ENCODE measurements at places on chromosomes 3 and 15.

DNA sequence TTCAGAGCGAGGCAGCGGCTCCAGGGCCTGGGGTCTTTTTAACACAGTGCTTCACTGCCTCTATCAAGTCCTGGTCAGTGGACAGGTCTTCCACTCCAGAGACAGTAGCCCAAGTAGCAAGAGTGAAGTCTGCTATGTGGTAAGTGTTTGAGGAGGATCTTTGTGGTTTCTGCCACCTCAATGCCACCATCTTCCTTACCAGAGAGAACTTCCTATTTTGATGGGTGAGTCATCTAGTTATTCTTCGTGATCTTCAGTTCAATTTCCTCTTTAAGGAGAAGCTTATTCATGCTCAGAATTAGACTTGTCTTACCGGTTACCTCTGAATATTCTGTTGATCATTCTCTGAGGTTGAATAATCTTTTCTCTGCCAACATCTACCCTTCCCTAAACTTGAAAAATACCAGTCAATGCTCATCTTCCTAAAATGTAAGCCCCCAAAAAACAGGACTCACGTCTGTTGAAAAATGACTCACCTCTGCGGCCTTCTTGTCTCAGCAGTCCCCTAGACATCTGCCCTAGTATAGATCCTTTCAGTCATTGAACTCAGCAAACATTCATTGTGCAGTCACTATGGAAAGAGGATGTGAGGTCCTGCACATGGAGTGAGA lies 32.2 kb upstream of the BCL6 start:
- no peak overlapping the region for H3K4me3 ChIP-seq
- H3K27ac ChIP-seq, result no peak overlapping the region

GRCh38 chr15:83318036-83318435 lies 33.6 kb upstream of the BNC1 start:
- H3K27me3 ChIP-seq, result no peaks in the 10 kb centered on the region
- H3K36me3 ChIP-seq, result no peaks in the 10 kb centered on the region
- H3K4me3 ChIP-seq, result no peak overlapping the region
- H3K27ac ChIP-seq, result no peak overlapping the region
- no peak for DNase-seq
- no peaks in the 10 kb centered on the region for H3K4me1 ChIP-seq

- H3K27me3 ChIP-seq, result no peaks in the 10 kb centered on the region
- no peaks in the 10 kb centered on the region for H3K36me3 ChIP-seq
- no peaks in the 10 kb centered on the region for H3K4me1 ChIP-seq
Measured at GRCh38 chr3:165148876-165149441, 47.2 kb downstream of the SLITRK3 start.

- H3K4me3 ChIP-seq, result no peak overlapping the region
- no peaks in the 10 kb centered on the region for H3K36me3 ChIP-seq
- H3K27ac ChIP-seq, result peak overlapping the region; percentile 47
- peaks cover 31% of the 10 kb centered on the region for H3K4me1 ChIP-seq
Measured at GRCh38 chr3:66931699-66932098, 66.4 kb upstream of the KBTBD8 start.

DNA sequence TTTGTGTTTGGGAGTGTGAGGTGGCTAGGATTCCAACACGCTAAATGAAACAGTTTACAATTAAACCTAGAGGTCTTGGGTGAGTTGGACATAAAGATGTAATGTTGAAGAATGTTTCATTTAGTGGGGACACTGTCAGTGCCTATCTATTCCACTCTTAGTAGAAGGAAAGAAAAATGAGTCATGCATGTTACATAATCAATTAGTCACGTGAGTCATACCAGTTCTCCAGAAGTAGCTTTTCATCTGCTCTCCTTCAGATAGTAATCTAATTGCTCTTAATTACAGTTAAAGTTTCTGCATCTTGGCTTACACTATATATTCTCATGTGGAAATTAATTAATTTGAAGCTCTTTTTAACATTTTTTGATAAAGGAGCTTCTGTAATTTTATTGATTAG lies 115.7 kb upstream of the P2RY1 start:
- H3K4me1 ChIP-seq, result no peaks in the 10 kb centered on the region
- no peak overlapping the region for H3K27ac ChIP-seq

DNA sequence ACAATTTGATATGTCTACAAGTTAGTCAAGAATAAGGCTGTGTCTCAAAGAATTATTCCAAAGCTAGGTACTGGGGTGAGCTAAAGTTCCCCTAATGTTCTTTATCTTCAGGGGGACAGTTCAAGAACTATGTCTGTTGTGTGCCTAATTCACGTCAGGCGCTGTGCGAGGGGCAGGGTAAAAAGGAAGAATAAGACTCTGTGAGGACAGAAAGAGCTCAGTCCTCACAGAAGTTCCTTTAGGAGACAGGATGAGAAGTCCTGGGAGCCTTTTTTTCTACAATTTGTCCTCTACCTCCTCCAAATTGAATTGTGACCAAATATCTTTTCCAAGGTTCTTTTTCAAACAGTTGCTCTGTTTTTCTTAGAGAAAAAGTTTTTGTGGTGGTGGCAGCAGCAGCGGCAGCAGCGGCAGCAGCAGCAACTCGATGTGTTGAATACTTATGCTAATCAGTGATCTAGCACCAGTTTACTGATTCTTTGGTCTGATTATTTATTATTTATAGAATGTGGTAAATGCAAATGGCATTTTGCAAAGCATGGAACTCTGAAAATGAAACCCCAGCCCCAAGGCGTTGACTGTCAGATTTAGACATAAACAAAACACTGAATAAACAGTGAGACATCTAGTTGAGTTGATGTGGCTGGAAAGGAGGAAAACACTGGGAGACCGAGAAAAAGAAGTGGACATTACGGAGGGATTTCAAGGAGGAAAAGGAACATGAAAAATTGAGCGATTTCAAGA lies 88.6 kb downstream of the GTPBP8 start:
- no peak overlapping the region for H3K4me3 ChIP-seq
- DNase-seq, result no peak
- no peak overlapping the region for H3K27ac ChIP-seq
- H3K27me3 ChIP-seq, result no peaks in the 10 kb centered on the region

- no peak overlapping the region for H3K27ac ChIP-seq
- peaks cover 3% of the 10 kb centered on the region for H3K4me1 ChIP-seq
- no peaks in the 10 kb centered on the region for H3K36me3 ChIP-seq
Measured at GRCh38 chr3:158452334-158452733, 118.7 kb upstream of the MLF1 start.

GRCh38 chr3:112734736-112735350 lies 93.9 kb upstream of the CCDC80 start:
- no peaks in the 10 kb centered on the region for H3K36me3 ChIP-seq
- no peaks in the 10 kb centered on the region for H3K4me1 ChIP-seq
- peak; percentile 32 for DNase-seq
- H3K27ac ChIP-seq, result no peak overlapping the region

GRCh38 chr15:77417602-77418001 lies 2.3 kb downstream of the PEAK1 start:
- no peak overlapping the region for H3K27ac ChIP-seq
- no peaks in the 10 kb centered on the region for H3K27me3 ChIP-seq
- DNase-seq, result no peak
- peaks cover 17% of the 10 kb centered on the region for H3K4me1 ChIP-seq

GRCh38 chr3:30934208-30934550 lies 39.7 kb upstream of the GADL1 start:
- H3K4me3 ChIP-seq, result no peak overlapping the region
- H3K4me1 ChIP-seq, result peaks cover 25% of the 10 kb centered on the region
- peak overlapping the region; percentile 56 for H3K27ac ChIP-seq
- peaks cover 4% of the 10 kb centered on the region for H3K36me3 ChIP-seq

- H3K27ac ChIP-seq, result no peak overlapping the region
- H3K36me3 ChIP-seq, result no peaks in the 10 kb centered on the region
- no peaks in the 10 kb centered on the region for H3K27me3 ChIP-seq
- DNase-seq, result no peak
- H3K4me3 ChIP-seq, result no peak overlapping the region
Measured at GRCh38 chr3:111509308-111509707, 32.7 kb upstream of the CD96 start.

- H3K36me3 ChIP-seq, result no peaks in the 10 kb centered on the region
- peaks cover 7% of the 10 kb centered on the region for H3K27me3 ChIP-seq
- peak overlapping the region; percentile 59 for H3K4me3 ChIP-seq
- peak; percentile 85 for DNase-seq
- H3K4me1 ChIP-seq, result no peaks in the 10 kb centered on the region
Measured at GRCh38 chr3:14508966-14509795, 31.0 kb downstream of the GRIP2 start.

DNA sequence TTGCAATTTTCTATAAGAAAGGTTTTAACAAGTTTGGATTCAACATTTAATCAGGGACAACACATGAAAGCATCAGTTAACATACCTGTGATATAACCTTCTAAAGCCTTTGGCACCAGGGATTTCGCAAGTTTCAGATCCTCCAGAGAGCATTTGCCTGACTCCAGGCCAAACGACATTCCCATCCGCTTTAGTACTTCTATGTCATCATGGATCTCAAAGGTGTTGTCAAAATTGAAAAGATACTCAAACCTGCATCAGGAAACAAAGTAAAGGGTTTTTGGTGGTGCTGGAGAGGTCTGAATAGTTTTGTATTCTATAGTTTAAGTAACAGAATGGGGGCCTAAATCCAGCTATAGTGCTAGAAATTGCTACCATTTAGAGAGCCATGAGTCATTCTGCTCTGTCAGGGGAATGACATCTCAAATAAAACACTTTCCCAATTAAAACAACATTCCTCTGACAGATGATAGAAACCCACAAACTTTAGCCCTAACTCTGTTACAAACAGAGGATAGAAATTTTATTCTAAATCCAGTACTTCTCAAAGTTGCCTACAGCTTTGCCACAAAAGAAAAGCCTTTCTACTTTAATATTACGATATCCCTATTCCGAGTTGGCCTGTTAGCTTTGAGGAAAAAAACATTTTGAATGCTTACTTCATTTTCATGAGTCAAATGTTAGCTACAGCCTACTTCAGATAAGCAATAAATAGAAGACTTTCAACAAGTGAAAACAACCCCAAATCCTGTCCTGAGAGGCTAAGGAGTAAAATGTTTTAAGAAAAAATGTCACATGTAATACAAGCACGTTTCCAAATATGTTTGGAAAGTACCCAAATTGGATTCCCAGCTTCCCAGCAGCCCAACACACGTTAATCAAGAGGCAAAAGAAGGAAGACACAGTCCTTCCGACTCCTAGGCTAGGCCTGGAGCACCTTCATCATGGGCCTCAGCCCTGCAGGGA lies 83.4 kb downstream of the ATP1B3 start:
- no peak overlapping the region for H3K4me3 ChIP-seq
- no peak overlapping the region for H3K27ac ChIP-seq
- DNase-seq, result no peak

- no peak for DNase-seq
- no peak overlapping the region for H3K4me3 ChIP-seq
- no peak overlapping the region for H3K27ac ChIP-seq
- H3K4me1 ChIP-seq, result no peaks in the 10 kb centered on the region
- peaks cover 6% of the 10 kb centered on the region for H3K27me3 ChIP-seq
Measured at GRCh38 chr3:111414531-111414930, 127.5 kb upstream of the CD96 start.

DNA sequence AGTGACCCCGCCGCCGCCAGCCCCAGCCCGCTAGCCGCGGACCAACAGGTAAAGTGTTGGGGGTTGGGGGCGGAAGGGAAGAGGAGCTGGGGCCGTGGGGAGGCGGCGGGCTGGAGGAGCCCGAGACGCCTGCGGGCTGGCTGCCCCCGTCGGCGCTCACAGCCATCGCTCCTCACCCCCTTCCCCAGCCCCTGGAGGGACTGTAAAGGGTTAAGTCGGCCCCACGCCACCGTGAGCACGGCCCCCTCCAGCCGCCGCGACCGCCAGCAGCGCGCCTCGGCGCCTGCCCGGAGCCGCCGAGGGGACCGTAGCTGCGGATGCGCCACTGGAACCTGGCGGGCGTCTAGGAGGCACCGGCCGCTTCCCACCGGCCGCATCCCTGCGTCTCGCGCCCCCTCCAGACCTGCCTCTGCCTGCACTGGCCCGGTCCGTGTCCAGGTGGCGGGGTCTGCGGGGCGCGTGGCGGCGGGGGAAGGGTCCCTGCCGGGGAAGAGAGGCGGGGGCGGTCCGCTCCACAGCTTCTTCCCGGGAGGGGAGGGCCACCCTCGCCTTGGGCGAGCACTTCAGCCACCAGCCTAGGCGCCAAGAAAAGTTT lies 522 bp downstream of the MED12L start:
- H3K27me3 ChIP-seq, result peaks cover 27% of the 10 kb centered on the region
- peaks cover 8% of the 10 kb centered on the region for H3K4me1 ChIP-seq
- no peaks in the 10 kb centered on the region for H3K36me3 ChIP-seq
- peak overlapping the region; percentile 90 for H3K4me3 ChIP-seq
- no peak overlapping the region for H3K27ac ChIP-seq
- DNase-seq, result peak; percentile 43

GRCh38 chr15:89406940-89407607 lies 72.5 kb upstream of the POLG start:
- H3K36me3 ChIP-seq, result no peaks in the 10 kb centered on the region
- peaks cover 9% of the 10 kb centered on the region for H3K4me1 ChIP-seq
- DNase-seq, result no peak
- peak overlapping the region; percentile 5 for H3K4me3 ChIP-seq
- H3K27me3 ChIP-seq, result peaks cover 98% of the 10 kb centered on the region
- H3K27ac ChIP-seq, result peak overlapping the region; percentile 49

DNA sequence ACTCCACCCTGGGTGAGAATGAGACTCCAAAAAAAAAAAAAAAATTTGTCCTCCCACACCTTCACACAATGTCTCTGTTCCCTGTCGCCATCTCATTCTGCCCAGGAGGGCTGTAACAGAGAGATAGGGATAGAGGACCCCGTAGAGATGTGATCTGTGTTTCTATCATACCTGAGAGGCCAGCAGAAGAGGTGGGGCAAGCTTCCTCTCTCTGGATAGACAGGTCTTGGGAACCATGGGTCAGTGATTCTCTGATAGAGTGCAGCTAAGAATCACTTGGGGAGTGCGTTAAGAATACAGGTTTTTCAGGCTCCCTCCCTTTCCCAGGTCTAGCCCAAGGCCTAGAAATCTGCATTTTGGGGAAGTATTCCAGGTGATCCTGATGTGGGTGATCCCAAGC lies 8.3 kb downstream of the CA12 start:
- H3K4me3 ChIP-seq, result no peak overlapping the region
- H3K4me1 ChIP-seq, result no peaks in the 10 kb centered on the region
- peaks cover 31% of the 10 kb centered on the region for H3K27me3 ChIP-seq
- H3K27ac ChIP-seq, result no peak overlapping the region
- no peaks in the 10 kb centered on the region for H3K36me3 ChIP-seq
- DNase-seq, result no peak

GRCh38 chr3:122358703-122359032 lies 24.4 kb downstream of the MIX23 start:
- H3K4me1 ChIP-seq, result peaks cover 13% of the 10 kb centered on the region
- no peak overlapping the region for H3K27ac ChIP-seq
- H3K27me3 ChIP-seq, result no peaks in the 10 kb centered on the region
- H3K4me3 ChIP-seq, result no peak overlapping the region

All from progenitor cell of endocrine pancreas (in vitro differentiated cells).